ENCODE measurements at places on chromosomes 3 and 15.

- peaks cover 66% of the 10 kb centered on the region for H3K27me3 ChIP-seq
- H3K36me3 ChIP-seq, result no peaks in the 10 kb centered on the region
- peaks cover 11% of the 10 kb centered on the region for H3K4me1 ChIP-seq
- H3K27ac ChIP-seq, result peak overlapping the region; percentile 60
Observed at GRCh38 chr3:129605922-129606635, 397 bp downstream of the PLXND1 start.

- no peak overlapping the region for H3K4me3 ChIP-seq
- peaks cover 31% of the 10 kb centered on the region for H3K27me3 ChIP-seq
- H3K4me1 ChIP-seq, result no peaks in the 10 kb centered on the region
Observed at GRCh38 chr3:150302246-150302645, 105.9 kb upstream of the TSC22D2 start.

DNA sequence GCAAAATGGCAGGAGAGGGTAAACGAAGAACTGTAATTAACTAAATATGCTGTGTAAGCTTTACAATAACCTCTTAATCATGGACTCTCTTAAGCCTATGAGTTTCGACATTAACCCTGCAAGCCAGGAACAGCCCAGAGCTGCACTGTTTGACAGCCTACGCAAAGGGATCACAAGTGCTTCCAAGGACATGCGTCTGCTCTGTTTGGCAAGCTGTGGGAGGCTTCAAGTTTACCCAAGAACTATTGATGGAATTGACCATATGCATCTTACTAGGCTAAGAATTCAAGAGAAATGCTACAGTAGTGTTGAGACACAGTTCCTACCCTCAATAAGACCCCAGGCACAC lies 66.0 kb downstream of the PDZRN3 start:
- H3K36me3 ChIP-seq, result no peaks in the 10 kb centered on the region
- no peak overlapping the region for H3K27ac ChIP-seq
- DNase-seq, result no peak
- no peaks in the 10 kb centered on the region for H3K27me3 ChIP-seq
- H3K4me1 ChIP-seq, result no peaks in the 10 kb centered on the region

DNA sequence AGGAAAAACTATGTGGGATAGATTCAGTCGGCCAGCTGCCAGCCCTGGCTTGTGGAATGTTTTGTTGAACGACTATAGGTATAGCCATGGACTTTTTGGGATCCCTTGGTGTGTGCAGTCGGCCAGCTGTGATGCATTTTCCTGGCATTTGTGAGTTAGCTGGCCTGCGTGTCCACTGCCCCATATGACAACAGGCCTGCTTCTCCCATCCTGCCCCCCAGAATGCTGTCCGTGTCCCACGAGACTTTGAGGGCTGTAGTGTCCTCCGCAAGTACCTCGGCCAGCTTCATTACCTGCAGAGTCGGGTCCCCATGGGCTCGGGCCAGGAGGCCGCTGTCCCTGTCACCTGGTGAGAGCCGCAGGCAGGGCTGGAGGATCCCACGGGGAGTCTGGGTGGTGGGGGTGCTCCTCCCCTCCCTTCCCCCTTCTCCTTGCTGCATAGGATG lies 23.6 kb downstream of the PTPN23 start:
- H3K4me1 ChIP-seq, result peaks cover 8% of the 10 kb centered on the region
- H3K4me3 ChIP-seq, result no peak overlapping the region
- H3K27ac ChIP-seq, result no peak overlapping the region
- H3K27me3 ChIP-seq, result no peaks in the 10 kb centered on the region
